Stimulated activated CD4-positive, alpha-beta T cell treated with anti-CD3 and anti-CD28 coated beads, Interleukin-1b, Interleukin-23, amount 100 ng/mL, for 1 hour (primary cell): ENCODE measurements at places on chromosomes 12 and 14.

- no peak for DNase-seq
Observed at GRCh38 chr12:112413855-112414625, 4.6 kb upstream of the RPL6 start.

DNA sequence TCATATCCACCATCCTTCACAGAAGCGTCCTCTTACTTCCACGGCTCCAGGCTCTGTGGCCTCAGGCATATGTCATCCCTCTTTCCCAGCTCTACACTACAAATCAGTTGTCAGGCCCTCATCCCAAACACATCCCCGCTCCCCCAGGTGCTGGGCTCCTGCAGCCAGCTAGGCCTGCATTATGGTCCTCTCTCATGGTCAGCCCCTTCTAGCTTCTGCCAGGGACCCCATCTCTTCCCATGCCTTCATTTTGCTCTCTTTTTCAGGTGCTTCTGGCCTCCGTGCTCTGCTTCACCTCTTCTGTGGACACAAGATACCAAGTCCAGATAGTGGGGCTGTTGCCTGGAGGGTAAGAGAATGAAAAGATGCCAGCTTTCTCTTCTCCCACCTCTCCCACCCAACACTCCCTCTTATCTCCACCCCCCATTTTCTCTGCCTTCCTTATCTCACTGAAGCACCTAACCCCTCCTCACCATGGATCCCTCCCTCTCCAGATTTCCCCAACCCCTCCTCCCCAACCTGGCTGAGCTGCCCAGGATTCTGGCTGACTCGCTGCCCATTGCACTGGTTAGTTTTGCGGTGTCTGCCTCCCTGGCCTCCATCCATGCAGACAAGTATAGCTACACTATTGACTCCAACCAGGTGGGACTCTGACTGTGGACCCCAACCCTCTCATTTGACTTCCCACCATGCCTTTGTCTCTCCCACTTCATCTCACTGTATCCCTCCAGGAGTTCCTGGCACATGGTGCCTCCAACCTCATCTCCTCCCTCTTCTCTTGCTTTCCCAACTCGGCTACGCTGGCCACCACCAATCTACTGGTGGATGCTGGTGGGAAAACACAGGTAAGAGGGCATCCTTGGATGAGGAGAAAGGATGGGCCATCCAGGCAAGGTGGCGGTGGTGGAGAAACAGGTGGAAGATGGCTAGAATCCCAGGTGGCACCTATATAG is 10.4 kb downstream of the B4GALNT1 start:
- DNase-seq = no peak

DNA sequence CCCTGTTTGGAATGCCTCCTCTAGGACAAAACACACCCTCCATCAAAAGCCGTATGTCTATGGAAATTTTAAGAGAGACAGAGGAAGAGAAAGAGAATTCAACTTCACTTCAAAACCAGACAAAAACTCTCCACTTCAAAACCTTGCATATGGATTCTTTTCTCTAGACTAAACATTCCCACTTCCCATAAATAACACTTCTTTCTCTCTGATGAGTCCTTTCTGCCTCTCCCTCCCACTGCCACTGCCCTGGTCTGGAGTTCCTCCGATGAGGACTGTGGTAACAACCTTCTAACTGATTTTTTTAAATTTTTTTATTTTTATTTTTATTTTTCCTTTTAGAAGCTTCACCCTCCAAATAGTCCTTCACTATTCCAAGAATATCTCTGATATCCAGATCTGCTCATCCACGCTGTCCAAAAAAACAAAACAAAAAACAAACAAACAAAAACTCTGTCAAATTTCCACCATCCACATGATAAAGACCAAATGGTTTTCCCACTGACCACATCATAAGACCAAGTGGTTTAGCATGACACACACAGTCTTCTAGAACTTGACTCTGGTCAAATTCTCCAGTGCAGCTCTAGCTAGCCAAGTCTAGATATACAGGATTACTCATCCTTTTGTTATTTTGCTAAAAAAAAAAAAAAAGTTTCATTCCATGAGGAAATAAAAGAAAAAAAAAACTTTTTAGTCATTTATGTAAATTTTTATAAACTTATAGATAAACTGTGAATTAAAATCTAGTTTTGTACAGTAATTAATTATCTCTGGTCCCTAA is 256.0 kb downstream of the PPFIA2 start:
- no peak for DNase-seq

DNA sequence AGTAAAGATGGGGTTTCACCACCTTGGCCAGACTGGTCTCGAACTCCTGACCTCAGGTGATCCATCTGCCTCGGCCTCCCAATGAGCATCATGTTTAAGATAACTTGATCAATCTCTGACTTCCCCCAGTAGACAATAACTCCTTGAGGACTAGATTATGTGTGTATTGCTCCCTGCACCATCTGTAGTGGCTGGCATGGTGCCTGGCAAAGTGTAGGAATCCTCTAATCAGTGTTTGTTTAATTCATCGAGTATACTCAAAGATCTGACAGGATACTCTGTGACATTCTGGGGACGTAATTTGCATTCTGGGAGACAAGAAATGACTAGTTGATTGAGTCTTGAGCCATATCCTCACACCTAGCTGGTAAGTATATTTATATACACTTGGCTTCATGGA is 873.5 kb upstream of the TMEM132C start:
- no peak for DNase-seq

DNA sequence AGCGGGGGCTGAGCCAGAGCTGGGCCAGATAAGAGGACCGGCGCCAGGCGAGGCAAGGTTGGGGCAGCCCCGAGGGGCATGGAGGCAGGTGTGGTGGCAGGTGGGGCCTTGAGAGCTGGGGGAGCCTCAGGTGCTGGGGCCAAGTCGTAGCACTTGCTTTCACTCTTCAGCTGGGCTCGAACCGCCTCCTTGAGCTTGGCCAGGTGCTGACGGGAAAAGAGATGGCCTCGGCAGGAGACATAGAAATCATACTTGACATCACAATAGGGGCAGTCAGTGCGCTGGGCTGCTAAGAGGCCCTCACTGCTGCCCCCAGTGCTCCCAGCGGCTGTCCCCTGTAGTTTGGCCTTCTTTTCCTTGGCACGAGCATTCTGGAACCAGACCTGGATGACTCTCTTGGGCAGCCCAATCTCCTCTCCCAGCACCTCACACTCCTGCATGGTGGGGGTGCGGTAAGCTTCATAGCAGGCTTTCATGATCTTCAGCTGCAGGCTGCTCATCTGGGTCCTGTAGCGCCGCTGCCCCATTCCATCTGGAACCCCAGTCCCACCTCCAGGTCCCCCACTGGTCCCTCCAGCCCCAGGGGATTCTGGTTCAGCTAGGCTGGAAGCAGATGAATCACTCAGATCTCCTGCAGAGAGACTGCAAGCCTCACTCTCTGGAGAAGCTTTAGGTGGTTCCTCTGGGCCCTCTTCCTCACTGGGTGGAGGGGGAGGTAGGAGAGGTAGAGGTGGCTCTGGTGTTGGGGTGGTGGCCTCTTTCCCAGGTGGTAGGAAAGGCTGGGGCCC is 28.1 kb downstream of the ZFHX2 start:
- no peak for DNase-seq

DNA sequence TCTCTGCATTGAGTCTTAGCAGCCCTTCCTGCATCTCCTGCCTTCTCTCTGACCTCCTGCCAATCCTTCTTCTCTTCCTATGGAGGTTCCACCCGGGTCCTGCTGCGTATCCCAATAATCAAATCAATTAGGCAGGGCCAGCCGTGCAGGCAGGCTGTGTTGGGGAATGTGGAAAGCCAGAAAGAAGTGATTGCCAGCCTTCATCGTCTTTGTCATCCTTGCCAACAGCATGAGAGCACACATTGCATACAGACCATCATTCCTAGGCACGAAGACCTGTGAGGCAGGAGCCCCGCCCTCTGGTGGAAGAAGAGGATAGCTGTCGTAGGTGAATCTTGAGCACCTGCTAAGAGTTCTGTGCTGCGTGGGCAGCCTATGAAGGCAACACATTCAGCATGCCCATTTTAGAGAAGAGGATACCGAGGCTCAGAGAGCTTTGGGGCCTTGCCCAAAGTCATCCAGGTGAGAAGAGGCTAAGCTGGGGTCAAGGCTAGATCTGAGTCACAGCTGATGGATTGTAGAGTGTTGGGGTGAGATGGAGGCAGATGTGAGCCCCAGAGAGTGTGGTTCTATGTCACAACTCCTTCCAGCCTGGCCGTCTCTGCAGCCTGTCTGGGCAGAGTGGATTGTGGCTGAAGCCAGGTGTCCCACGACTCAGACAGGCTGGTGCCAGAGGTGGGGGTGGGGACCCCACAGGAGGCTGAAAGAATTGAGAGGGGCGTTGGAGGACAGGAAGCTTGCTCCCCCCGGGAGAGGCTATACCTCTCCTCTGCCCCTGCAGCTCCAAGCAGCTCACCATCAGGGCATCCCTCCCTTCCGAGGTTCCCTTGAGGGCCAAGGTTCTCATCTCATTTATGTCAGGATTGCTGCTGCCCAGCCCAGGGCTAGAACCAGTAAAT is 12.7 kb downstream of the C14orf132 start:
- no peak for DNase-seq

DNA sequence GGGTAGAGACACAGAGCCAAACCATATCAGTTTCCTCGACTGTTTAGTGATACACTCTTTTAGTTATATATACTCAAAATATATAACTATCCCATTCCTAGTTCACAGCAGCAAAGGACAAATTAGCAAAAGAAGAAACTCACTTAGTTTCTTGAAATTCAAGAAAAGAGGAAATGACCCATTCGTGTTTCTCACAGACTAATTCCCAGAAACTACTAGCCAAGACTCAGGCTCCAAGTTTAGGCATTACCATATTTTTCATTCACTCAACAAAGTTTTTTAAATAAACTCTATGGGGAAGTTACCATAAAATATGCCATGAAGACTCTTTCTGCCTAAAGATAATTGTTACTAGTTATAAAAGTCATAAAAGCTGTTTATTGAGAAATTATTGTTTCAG is 152.3 kb upstream of the DAAM1 start:
- DNase-seq = no peak

DNA sequence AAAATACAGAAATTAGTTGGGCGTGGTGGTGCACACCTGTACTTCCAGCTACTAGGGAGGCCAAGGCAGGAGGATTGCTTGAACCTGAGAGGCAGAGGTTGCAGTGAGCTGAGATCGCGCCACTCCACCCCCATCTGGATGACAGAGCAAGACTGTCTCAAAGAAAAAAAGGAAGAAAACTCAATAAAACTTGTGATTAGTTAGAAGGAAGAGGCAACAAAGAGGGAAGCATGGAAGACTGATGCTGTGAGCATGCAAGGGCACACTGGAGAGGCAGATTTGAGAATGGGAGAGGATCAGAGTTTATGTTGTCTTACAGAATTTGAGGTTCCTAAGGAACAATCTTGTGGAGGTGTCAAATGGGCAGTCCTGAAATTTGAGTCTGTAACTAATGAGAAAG is 2.8 kb upstream of the ZC2HC1C start:
- no peak for DNase-seq

GRCh38 chr14:40218282-40218941 is 786.2 kb upstream of the FBXO33 start:
- DNase-seq = no peak

GRCh38 chr14:89621009-89621421 is 204.0 kb upstream of the FOXN3 start:
- DNase-seq = no peak

DNA sequence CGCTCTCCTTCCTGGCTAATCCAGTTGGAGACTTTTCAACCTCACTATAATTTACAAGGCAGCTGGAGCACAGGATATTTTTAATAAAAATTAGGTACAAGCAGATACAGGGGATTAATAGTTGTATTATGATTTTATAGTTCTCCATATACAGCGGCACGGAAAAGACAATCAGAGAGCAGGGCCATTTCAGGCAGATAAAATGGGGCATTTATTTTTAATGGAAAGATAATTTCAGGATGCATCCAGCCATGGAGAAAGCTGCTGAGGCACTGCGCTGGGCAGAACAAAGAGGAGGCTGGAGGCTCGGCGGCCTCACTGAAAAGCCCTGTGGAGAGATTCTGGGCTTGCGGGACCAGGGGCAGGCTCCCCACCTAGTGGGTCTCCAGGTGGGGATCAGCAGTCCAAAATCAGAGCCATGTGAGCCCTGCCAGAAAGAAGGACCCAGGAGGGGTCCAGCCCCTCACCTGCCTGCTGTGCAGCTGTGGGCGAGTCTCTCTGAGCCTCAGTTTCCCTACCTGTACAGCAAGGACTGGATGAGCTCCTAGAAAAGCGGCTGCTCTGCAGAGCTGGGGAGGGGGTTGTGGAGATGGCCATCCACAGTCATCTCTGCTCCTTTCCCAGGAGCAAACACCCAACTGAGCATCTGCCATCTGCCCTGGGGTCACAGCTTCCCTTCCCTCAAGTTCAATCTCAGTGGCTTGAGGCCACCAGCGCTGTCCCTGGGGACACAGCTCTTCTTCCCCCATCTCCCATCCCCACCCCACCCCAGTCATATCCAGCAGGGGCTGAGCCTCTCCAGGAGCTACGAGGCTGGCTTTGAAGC is 23.9 kb upstream of the C14orf180 start:
- no peak for DNase-seq

DNA sequence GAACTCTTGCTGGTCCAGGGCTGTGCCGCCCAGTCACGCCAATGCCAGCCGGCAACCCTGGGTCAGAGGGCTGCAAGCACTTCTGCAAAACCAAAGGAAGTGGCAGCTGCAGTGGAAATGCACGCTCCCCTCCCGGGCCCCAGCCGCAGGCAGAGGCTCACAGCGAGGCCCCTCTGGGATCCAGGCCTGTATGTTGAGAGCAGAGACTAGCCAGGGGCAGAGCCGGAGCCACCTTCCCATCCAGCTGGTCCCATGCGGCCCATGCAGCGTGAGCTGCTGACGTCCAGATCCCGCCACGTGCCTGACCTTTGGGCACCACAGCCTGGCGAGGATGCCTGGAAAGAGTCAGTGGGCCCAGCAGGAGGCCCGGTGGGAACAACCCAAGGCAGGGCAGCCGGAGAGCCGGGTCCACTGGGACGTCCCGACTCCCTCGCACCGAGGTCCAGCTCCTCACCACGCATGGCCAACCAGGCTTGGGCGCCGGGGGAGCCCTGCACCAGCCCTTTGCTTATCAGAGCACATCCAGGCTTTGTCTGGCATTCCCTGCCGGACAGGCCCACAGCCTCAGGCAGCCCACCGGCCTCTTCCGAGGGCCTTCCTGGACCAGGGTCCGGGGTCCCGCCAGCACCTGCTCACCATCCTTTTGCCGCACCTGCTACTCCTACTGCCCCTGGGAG is 4.3 kb downstream of the GPR132 start:
- no peak for DNase-seq

DNA sequence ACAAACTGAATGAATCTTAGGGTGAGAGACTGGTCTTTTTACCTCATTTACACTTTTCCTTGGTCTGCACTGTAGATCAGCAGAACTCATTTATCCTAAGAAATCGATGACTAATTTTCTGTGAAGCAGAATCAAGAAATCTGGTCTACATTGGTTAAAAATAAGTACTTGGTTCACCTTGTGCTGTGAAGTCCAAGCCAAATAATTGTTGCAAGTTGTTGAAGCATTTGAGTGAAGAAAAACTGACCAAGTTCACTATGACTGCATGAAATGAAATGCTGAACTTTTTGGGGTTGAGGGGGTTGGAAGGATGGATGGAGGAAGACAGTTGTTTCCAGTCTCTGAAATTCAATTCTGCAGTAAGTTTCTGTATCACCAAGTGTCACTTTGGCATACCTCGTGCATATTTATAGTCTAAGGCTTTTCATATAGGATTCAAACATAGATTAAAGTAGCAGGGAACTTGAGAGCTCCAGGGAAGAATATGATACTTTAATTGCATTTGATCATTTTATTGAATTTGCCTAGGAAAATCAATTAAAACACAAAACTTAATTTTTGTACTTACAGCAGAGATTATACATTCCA is 75.0 kb downstream of the FAR2 start:
- DNase-seq = no peak
